ENCODE measurements at places on chromosomes 5 and 9.

GRCh38 chr5:142156839-142157463 lies 48.4 kb downstream of the NDFIP1 start:
- no peak for ATAC-seq

DNA sequence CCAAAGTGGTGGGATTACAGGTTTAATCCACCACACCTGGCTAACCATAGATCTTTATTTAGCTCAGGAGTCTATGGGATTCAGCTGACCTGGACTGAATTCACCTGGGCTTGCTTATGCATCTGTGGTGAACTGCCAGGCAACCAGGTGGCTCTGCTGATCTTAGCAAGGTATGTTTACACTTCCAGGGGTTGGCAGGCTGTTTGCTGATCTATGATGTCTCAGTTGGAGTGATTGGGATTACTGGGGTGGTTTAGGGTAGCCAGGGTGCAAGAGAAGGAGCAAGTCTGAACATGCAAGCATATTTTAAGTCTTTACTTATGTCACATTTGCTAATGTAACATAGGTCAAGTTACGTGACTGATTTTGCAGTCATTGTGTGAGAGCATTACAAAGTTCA lies 63.6 kb upstream of the JAK2 start:
- ATAC-seq, result no peak

- ATAC-seq, result no peak
Observed at GRCh38 chr5:88518131-88519016, 249.7 kb upstream of the TMEM161B start.

DNA sequence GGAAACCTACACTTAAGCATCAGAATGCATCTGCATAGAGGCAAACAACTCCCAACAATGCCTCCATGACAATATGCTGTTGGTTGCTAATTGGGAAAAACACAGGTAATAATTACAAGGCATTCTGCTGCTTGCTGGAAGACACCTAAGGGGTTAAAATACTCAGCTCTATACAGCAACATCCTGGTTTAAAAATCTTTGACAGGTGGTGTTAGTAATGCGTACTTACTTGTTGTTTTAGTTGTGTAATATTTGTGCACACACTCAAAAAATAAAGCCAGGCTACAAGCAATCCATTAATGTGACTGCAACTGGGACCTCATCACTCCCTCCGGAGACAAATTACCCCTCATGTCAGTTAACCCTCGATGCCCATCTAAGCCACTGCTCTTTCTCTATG lies 126.3 kb upstream of the ELL2 start:
- ATAC-seq, result no peak

DNA sequence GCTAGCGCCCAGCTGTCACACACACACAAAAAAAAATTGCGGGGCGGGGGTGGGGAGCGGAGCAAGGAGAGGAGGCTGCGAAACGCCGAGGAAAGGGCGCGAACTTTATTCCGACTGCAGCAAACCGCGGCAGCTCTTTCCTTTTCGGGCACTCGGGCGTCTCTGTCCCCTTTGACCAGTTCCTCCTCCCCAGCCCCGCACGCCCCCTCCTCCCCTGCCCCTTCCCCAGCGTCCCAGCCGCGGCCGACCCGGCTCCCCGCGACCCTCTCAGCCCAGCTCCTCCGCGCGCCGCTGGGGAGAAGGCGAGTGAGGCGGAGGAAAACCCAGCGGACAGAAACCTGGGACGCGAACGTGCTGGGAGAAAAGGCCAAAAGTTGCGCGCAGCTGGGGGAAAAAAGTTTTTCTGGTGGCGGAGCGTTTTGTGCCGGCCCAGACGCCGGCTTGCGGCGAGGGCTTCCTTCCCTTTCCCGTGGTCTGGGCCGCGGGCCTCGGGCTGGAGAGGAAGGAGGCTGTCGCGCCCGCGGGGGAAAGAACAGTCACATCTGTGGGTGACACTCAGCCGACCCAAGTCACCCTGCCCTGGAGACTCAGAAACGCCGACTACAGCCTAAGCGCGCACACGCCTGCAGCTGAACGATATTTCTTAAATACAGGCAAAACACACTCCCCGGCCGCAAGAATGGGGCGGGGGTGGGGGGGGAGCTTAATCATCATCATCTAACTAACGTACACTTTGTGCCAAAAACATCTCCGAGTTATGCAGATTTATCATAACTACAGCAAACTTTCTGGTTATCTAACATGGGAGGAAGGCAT lies 1.1 kb upstream of the BNC2 start:
- peak; percentile 35 for ATAC-seq

GRCh38 chr5:64165500-64166200 lies at the start of gene RNF180:
TSS of gene RNF180 (plus strand) at chr5:64165843. CDS start at chr5:64200808, 34,965 bp downstream.
- peak; percentile 83 for ATAC-seq

DNA sequence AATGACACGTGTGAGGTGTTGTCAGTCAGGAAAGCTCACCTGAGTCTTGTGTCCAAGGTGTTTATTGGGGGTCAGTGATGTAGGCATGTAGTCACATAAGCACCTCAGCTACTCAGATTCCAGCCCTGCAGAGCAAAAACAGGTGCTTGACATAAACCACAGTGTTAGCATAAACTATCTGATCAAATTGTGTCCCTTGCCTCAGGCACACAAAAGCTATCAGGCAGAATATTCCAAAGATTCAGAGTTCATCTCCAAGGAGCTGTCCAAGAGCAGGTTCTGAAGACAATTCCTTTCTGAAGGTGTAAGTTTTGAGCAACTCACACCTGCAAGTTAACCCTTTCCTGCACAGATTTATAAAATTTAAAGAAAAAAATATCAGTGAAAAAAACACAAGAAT lies 102.2 kb upstream of the ITGA1 start:
- no peak for ATAC-seq

DNA sequence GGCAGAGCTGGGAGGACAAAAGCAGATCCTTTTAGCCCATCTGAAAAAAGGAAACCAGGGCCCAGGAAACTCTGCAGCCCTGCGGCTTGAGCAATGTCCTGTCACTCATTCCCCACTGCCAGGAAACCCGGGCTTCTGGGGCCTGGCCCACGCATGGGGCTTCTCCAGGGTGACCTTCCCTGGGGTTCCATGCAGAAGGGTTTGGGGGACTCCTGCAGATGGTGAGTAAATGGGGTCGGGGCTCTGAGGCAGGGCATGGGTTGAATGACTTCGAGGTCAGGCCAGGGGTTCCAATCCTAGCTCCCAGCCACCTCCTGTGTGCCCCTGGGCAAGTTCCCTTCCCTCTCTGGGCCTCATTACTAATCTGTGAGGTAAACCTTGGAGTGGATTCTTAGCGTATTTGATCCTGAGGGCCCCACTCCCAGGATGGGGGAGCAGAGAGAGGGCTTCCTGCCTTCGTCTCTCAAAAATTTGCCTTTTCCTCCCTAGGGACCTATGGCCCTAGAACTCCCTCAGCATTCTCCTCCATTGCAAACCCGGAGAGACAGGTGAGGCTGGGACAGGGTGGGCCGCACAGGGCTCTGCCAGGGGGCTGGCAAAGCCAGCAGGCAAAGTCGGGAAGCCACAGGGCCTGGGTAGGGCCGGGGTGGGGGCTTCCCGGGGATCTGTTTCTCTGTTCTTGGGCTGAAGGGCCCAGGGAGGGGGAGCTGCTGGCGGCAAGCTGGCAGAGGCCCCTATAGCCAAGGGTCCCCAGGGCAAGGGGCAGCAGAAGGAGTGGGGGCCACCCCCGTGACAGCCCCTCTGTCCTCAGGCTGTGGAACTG lies 25.8 kb downstream of the ADGRD2 start:
- no peak for ATAC-seq

GRCh38 chr5:161189452-161189851 lies 337.4 kb upstream of the ATP10B start:
- ATAC-seq, result no peak

- no peak for ATAC-seq
Observed at GRCh38 chr9:34809504-34810186, 99.7 kb upstream of the CCL21 start.

DNA sequence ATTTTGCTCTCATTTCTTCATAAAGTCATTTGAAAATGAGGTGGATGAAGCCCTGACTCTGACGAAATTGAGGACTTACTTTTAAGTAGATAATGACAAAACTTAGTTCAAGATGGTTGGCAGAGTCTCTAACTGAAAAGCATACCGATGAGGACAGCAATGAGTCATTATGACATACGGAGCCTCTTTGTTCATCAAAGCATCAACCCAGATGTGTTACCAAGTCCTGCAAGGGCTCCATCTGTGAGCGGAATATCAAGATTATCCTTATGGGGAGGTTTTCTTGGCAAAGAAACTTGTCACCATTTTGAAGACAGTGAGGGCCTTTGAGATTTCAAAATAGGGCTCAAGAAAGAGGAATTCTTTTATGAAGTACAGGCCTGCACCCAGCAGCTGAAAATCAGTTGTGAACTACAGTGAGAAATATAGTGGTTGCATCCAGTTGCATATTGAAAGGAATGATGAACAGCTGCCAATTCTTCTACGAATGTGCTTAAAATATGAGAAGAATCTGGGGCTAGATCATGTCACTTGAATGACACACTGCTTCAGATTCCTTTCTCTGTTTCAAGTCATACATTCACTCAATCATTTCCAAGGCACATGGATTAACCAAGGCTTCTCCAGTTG lies 86.6 kb upstream of the SLC24A2 start:
- no peak for ATAC-seq

DNA sequence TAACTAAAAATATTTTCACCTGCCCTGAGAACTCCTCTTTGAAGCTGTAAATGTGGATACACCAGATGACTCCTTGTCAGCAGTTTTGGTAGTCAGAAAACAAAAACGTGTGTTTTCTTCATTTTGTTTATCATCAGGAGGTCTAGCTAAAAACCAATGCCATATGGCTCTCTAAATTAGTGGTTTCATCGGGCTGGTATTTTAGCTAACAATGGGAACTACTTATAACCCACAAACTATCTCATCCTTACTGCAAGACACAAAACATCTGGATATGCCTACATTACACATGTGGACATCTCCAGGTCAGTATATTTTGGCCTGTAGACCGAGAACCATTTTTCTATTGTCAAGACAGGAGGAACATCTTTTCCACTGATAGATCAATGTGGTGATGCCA lies 56.2 kb downstream of the GAS1 start:
- ATAC-seq, result no peak

GRCh38 chr5:54415147-54415546 lies 40.4 kb upstream of the HSPB3 start:
- ATAC-seq, result no peak

GRCh38 chr9:137738703-137739102 lies 119.9 kb downstream of the EHMT1 start:
- ATAC-seq, result no peak

GRCh38 chr9:7196467-7196866 lies 438.7 kb downstream of the KDM4C start:
- no peak for ATAC-seq

- no peak for ATAC-seq
Observed at GRCh38 chr9:89715881-89716280, 111.1 kb downstream of the GADD45G start.

DNA sequence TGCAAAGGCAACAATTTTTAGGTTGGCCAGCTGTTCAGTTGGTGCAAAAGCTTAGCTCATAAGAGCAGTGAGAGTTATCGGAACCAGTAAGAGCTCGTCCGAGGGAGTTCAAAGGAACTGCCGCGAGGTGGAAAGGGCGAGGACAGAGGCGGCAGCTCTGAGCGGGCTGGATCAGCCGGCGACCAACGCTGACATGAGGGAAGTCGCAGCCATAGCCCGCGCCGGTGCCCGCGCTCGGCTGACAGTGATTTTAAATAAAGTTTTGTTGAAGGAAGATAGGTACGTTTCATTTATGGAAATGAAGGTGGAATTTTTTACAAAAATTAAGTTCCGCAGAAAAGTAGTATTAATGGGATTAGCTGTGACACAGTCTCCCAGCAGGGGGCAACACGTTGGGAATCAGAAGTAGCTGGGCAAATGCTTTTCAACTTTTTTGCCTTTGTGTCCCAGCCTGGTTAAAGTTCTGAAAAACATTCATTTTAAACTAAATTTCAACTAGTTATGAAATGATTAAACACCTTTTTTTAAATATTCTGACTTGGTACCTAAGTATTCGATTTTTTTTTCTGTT lies 43.2 kb downstream of the FBXO4 start:
- no peak for ATAC-seq

- ATAC-seq, result no peak
Observed at GRCh38 chr5:153749960-153750359, 259.5 kb downstream of the GRIA1 start.

GRCh38 chr9:12413986-12414385 lies 279.2 kb upstream of the TYRP1 start:
- no peak for ATAC-seq

DNA sequence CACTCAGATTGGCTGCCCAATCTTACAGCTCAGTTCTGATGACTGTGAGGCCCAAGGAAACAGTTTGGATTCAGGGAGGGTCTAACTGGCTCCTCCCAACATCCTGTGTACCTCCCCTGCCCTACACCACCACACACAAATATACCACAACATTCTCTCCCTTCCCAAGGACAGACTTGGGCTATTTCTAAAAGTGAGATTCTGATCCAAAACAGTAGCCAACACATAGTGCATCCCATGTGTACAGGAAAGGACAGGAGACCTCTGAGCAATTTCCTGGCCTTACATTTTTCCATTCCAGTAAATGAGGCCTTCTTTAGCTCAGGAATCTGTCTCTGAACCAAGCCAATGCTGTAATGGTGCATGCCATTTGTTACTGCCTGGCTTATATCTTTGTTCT lies 20.8 kb downstream of the ZNF366 start:
- peak; percentile 40 for ATAC-seq

DNA sequence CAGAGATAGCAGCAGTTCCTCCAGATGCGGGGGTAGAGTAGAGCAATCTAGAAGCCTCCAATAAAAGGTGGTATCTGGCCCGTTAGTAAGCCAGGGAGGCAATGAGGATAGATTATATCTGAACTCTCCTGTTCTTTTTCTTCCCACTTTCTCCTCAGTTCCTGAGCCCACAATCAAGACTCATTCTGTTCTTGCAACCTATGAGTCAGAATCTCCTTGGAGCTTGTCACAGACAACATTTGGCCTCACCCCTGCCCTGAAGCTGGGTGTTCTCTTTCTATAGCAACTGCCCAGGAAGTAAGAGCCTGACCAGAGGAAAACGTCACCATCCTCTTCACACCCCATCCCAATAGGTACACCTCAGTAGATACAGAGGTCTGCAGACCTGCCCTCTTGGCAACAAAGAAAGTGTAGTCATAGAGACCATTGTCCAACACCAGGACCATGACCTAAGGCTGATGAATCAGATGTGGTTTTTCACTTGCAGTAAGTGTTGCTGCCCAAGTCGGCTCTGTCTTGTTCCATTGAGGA lies 76.3 kb upstream of the PCA3 start:
- peak; percentile 63 for ATAC-seq

DNA sequence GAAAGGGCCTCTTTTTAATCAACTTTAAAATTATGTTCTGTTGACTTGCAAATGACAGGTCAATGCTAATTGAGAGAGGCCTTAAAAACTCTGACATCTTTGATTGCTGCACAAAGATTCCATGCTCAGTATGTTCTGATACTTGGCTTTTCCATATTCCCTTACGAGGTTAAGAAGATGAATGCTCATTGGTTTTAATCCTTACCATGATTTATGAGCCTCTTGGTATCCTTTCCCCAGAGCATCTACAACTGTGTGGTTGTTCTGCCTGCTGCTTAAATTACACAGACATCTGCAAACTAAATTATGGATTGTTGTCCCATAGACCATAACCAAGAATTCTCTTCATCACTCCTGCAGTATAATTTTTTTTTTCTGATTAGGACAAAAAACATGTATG lies 352.6 kb downstream of the CDH12 start:
- ATAC-seq, result no peak

GRCh38 chr9:33177639-33178038 lies 10.5 kb upstream of the B4GALT1 start:
- ATAC-seq, result no peak

GRCh38 chr9:114938687-114939575 lies 8.5 kb upstream of the TNFSF8 start:
- ATAC-seq, result no peak

GRCh38 chr5:170817195-170817594 lies 33.7 kb downstream of the GABRP start:
- no peak for ATAC-seq

Measured in gastroesophageal sphincter (tissue), 4 donors.